Left lung (tissue), 14 donors: ENCODE measurements at places on chromosomes 1 and 21. TPM values are rescaled to one million over a fixed set of nuclear protein-coding genes. Genes with fewer than 3 reads are reported as not detected.

GRCh38 chr1:228414511-228415211, 2.0 kb downstream of the TRIM17 start:
- no peak overlapping the region for H3K27ac ChIP-seq
- peaks cover 13% of the 10 kb centered on the region for H3K27me3 ChIP-seq
- peaks cover 18% of the 10 kb centered on the region for H3K4me1 ChIP-seq
- H3K36me3 ChIP-seq: no peaks in the 10 kb centered on the region

- H3K36me3 ChIP-seq: no peaks in the 10 kb centered on the region
- peaks cover 21% of the 10 kb centered on the region for H3K4me1 ChIP-seq
- H3K4me3 ChIP-seq: no peak overlapping the region
- no peak for DNase-seq
- no peaks in the 10 kb centered on the region for H3K27me3 ChIP-seq
These were observed 7.5 kb downstream of the NRIP1 start for GRCh38 chr21:15057285-15057684.

GRCh38 chr1:221834698-221835513, 93.0 kb upstream of the DUSP10 start:
- no peak for DNase-seq
- no peaks in the 10 kb centered on the region for H3K27me3 ChIP-seq
- H3K4me3 ChIP-seq: no peak overlapping the region
- H3K27ac ChIP-seq: no peak overlapping the region

The LCE4A gene
- total RNA-seq: not detected

The TSSK3 gene
- total RNA-seq: 1.8 TPM

- H3K27ac ChIP-seq: no peak overlapping the region
- H3K36me3 ChIP-seq: no peaks in the 10 kb centered on the region
- no peaks in the 10 kb centered on the region for H3K27me3 ChIP-seq
- H3K4me3 ChIP-seq: no peak overlapping the region
- no peak for DNase-seq
These were observed 249.8 kb downstream of the NRIP1 start for GRCh38 chr21:14814991-14815390.
